Activated CD4-positive, alpha-beta T cell treated with anti-CD3 and anti-CD28 coated beads for 48 hours (primary cell): ENCODE measurements at places on chromosomes 7 and 10.

DNA sequence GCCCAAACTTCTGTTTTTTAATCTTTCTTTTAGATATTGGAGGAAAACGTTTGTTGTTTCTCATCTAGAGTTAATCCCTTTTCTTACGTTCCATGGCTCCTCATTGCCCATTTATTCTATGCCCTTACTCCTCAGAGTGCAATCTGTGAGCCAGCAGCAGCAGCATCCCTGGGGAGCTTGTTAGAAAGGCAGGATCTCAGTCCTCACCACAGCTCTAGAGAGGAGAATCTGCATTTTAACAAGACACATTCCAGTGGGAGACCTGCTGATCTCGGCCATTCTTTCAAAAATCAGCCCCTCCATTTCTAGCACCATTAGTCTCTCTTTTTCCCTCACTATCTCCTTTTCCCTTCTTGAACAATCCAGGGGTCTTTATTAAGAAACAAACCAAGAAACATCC, 84.4 kb upstream of the NOBOX start:
- no peak for DNase-seq

DNA sequence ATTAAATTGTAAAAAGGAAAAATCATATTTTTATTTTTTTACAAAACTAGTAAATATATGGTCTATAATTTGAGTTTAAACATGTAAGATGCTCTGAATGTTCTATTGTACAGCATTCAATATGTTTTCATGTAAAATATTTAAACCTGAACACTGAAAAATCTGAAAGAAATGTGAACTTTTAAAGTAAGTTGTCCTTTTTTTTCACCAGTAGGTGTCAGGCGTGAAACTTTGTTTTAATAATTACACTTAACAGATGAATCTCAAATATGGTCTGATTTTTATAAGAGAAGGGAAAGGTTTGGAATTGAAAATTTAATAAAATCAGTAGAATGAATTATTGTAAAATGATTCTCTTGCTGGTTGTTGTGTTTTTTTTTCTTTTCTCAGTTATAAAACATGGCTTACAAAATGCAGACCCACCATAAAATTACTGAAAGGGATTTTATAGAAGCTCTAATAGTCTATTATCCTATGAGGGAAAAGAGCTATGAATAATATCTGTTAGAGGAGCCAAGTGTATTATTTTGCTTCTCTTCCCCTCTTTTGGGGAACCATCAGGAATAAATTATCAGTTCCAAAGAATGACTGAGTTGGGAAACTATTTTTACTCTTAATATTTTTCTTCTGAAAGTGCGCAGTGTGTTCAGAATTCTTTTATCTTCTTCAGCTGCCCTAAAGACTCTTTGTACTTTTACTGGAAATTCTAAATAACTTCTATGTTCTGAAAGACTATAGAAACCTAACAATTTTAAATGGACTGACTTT, 217.7 kb upstream of the FZD1 start:
- DNase-seq, result no peak

- DNase-seq, result no peak
Measured at GRCh38 chr7:80772347-80772993, 134.0 kb downstream of the CD36 start.

DNA sequence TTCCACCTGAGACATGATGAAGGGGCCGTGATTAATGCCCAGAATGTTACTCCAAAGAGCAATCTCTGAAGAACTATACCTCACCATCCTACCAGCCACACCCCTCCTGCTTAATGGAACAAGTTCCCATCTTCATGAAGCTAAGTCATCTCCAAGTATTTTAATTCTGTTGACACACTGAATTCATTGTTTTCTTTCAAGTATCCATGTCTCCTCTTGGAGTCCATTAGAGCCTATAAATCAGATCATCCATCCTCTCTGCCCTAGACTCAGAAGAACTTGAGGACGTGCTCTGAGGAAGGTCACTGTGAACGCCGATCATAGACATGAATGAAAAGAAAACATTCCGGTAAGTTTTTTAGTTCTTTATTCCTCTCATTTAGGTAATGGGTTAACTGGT, 126.8 kb downstream of the RSU1 start:
- DNase-seq, result no peak

DNA sequence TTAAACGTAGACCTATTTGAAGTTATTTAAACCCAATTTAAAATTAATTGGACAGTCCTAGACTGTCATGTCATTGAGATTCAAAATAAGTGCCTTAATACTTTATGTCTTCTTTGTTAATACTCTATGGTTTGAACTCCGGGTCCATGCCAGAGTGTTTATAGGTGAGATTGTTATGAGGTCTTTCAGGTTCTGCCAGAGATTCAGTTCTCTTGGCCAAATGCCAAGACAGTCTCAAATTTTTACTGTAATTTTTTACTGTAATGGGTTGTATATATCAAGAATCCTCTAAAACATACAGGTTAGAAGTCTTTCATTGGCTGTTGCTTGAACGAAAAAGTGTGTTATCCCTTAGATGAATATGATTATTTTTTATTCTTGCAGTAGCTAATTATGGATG, 3.9 kb downstream of the ADD3 start:
- DNase-seq, result no peak

DNA sequence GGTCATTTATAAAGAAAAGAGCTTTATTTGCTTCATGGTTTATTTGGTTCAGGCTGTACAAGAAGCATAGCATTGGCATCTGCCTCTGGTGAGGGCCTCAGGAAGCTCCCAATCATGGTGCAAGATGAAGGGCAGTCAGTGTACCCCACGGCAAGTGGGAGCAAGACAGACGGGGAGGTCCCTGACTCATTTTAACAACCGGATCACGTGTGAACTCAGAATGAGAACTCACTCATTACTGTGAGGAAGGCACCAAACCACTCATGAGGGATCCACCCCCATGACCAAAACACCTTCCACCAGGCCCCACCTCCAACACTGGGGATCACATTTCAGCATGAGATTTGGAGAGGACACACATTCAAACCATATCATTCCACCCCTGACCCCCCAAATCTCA, 15.7 kb upstream of the CRYGN start:
- DNase-seq, result no peak

DNA sequence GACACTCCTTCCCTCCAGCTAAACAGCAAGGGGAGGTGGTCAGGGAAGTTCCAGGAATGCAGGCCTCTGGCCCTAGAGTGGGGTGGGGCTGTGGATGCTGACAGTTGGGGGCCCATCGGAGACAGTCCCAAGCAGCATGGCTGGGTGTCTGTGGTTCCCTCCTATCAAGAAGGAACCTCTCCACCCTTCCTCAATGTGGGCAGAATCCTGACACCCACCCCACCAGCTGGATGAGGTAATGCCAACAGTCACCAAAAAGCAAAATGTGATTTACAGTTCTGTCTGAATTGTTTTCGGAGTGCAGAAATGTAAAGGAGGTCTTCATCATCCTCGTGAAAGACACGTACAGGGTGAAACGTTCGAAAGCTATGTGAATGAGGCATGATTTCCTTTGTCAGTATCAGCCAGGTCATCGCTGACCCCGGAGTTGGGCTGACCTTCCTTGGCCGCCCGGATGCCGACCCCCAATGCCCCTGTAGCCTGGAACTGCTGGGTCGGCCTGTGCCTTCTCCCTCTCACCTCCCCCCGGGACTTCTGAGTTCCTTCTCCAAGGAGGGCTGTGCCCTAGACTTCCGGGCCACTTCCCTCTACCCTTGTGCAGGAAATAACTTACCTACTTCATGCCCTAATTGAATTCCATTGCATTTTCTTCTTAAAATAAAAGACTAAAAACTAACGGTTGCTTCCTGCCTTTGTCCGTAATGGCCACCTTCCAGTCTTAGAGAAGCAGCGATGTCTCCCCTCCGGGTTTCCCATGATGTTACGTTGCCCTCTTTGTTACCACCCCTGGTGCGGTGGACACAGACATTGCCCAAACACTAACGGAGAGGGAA, 24.5 kb downstream of the FOXK1 start:
- DNase-seq, result no peak

- DNase-seq, result peak; percentile 85
Measured at GRCh38 chr7:2863461-2864066, 19.5 kb upstream of the GNA12 start.
